ENCODE measurements at places on chromosomes 12 and 14.

- no peak for DNase-seq
Observed at GRCh38 chr12:28089338-28089737, 100.9 kb upstream of the CCDC91 start.

GRCh38 chr12:89216211-89216952 is 135.9 kb downstream of the DUSP6 start:
- no peak for DNase-seq

DNA sequence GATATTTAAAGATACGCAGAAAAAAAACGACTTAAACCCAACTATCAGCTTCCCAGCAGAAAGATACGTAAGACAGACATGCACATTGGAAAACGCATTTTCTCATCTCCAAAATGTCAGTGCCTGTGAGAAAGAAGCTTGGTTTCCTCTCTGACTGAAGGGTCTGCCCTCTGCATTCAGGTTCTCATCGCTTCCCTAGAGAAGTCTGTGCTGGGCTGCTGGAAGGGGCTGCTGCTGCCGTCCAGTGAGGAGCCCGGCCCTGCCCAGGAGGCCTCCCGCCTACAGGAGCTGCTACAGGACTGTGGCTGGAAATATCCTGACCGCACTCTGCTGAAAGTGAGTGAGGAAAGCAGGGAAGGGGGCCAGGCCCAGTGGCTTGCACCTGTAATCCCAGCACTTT is 4.7 kb upstream of the PFDN5 start:
- no peak for DNase-seq

GRCh38 chr12:69978020-69978419 is 153.0 kb downstream of the MYRFL start:
- DNase-seq = no peak

GRCh38 chr14:90644882-90645281 is 171.3 kb downstream of the TTC7B start:
- no peak for DNase-seq
